ENCODE measurements at places on chromosomes 3 and 15.

- DNase-seq = no peak
These were observed 21.1 kb downstream of the ACAA1 start for GRCh38 chr3:38115645-38116427.

GRCh38 chr3:195036574-195036973 is 234.4 kb downstream of the XXYLT1 start:
- DNase-seq = no peak

DNA sequence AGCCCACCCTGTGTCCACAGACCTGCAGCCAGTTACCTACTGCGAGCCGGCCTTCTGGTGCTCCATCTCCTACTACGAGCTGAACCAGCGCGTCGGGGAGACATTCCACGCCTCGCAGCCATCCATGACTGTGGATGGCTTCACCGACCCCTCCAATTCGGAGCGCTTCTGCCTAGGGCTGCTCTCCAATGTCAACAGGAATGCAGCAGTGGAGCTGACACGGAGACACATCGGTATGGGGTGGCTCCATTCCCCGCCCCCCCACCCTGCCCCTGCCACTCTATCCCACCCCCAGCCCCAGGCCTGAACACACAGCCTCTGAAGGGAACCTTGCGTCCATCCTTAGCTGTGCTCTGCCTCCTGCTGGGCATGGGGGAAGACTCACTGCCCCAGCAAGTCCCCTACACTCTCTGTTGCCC is 73.2 kb downstream of the AAGAB start:
- DNase-seq = no peak

- no peak for DNase-seq
These were observed 26.1 kb downstream of the CEP152 start for GRCh38 chr15:48784756-48785155.

DNA sequence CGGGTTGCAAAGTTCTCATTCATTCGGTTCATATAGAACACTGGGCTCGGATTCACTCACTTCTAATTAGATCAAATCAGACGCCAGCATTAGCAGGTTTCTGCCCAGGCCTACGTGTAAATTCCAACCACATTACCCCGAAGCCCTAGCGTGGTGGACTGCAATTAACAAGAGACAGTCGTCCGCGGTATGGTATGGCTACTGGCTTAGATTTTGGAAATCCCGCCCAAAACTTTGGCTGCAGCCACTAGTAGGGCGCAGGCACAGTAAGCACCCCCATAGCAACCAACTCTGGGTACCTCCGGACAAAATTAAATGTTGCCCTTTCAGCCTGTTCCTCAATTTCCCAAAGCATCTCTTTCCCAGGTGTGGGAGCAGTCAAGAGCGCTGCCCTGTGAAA is 771 bp downstream of the RARRES1 start:
- no peak for DNase-seq

DNA sequence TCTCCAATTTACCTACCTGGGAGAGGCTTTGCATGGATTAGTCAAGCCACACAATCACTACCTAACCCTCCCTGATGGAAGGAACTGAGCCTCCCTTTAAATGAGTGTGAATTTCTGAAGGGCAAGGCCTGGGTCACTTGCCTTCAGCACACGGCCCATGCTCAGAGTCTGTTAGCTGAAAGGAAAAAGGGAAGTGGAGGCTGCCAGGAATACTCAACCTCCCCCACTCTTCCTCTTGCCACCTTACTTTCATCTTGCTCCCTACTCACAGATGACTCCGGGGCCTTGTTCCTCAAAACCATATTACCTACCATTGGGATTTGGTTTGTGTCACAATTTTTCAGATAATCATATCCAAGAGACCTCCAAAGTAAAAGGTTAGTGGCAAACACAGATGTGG is 220.0 kb downstream of the ABHD5 start:
- DNase-seq = no peak

DNA sequence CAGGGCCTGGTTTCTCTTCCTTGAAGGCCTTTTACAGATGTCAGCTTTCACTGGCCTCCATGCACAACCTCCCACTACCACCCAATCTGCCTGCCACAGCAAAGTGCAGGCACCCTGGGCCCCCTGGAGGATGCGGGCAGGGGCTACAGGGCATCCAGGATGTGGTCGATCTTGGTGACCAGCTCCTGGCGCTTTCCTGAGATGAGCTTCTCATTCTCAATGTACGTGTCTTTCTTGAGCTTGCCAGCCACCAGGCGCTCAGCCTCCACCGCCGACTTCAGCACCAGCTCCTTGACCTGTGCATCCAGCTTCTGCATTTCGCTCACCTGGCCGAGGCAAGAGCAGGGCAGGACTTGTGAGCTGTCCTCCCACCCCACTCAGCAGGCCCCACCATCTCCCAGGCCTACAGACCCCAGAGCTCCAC is 30.3 kb downstream of the RPN1 start:
- no peak for DNase-seq

GRCh38 chr3:107346564-107346963 is 30.7 kb upstream of the CCDC54 start:
- DNase-seq = no peak

- DNase-seq = peak; percentile 60
These were observed 58.7 kb downstream of the CD200 start for GRCh38 chr3:112391648-112392047.

- no peak for DNase-seq
These were observed 563.7 kb downstream of the NSUN3 start for GRCh38 chr3:94626573-94626972.

DNA sequence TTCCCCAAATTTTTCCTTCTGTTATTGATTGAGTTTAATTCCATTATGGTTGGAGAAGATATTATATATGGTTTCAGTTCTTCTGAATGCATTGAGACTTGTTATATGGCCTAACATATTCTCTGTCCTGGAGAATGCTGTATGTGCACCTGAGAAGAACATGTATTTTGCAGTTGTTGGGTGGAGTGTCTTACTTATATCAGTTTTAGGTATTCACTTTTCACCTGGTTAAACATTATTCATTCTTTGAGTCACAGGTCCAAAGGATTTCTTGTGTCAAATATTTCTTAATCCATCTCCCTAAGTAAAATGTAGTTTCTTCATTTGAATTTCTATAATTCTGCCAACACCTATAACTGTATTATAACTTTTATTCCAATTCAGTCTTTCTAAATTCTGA is 17.8 kb downstream of the ACKR2 start:
- DNase-seq = no peak

- no peak for DNase-seq
These were observed 7.8 kb upstream of the DAG1 start for GRCh38 chr3:49462222-49462621.

DNA sequence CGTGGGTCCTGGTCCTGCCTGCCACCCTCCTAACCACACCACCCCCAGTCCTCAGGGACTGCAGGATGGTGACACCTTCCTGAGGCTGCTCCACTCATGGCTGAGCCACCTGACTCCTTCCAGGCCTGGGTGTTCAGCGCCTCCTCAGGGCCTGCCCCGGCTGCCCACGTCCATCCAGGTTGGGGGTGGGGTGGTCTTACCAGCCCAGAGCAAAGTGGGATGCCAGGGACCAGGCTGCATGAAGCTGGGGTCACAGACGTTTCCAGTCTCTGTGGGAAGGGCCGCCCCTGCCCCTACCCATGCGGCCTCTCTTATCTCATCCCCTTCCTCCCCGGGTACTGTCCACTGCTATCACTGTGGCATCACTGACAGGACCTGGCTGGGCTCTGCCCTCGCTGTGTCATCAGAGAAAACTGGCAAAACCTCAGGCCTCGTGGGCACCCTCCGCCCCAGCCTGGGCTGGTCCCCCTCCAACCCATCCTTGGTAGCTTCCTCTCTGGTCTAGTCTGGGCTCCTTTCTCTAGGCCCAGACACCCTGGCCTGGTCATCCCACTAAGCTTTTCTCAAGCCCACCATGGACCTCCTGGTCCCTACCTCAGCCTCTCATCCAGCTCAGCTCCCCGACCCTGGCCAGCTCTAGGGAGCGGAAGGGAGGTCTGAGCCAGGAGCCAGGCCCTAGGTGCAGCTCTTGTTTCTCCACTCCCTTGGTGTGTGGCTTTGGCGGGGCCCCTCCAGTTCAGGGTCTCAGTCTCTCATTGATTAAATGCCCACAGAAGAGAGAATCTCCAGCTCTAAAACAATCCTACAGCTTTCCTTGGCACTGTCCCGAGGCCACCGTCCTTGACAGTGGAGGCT is 32.9 kb downstream of the WNT7A start:
- no peak for DNase-seq

DNA sequence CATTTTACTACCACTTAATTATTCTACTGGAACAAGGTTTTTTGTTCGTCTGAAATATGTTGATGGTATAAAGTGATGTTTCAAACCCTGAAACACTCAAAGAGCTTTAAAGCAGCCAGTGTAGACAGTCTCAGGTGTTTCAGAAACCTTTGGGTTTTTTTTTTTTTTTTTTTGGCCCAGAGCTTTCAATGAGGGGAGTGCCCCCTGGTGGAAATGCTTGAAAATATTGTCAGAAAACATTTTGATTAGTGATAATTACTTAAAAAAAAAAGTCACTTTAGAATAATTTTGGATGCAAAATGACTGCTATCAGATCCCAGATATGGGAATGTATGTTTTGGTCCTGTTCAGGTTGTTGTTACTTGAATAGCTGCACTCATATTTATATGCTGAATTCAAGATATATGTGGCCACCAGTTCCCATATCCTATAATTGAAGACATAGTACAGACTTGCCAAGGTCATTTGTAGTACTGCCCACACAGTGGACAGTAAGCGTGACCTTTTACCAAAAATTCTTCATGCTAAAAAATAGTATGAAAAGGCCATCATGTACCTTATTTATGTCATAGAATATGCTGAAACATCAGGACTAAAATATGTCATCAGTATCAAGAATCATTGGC is 35.9 kb downstream of the SATB1 start:
- DNase-seq = no peak

GRCh38 chr3:174644287-174644686 is 214.8 kb upstream of the NAALADL2 start:
- DNase-seq = no peak

DNA sequence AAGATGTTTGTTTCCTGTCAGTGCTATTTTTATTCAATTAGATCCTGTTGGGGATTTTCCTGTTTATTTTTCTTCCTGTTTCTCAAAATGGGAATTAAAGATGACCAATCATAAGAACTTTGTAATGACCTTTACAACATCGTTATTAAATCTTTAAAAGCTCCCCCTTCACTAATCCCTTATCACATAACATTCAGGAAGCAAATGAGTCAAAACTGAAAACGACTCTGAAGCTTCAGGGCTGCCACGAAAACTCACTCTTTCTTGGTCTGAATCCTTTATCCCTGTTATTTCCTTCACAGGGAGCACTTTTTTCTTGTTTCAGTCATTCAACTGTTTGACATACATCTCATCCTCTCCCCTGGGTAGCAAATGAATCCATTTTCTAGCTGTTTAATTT is 75.8 kb upstream of the MB21D2 start:
- DNase-seq = no peak

- DNase-seq = no peak
These were observed 136.9 kb downstream of the NSMCE3 start for GRCh38 chr15:29132735-29133181.

GRCh38 chr3:18531662-18532061 is 106.5 kb upstream of the SATB1 start:
- DNase-seq = no peak

DNA sequence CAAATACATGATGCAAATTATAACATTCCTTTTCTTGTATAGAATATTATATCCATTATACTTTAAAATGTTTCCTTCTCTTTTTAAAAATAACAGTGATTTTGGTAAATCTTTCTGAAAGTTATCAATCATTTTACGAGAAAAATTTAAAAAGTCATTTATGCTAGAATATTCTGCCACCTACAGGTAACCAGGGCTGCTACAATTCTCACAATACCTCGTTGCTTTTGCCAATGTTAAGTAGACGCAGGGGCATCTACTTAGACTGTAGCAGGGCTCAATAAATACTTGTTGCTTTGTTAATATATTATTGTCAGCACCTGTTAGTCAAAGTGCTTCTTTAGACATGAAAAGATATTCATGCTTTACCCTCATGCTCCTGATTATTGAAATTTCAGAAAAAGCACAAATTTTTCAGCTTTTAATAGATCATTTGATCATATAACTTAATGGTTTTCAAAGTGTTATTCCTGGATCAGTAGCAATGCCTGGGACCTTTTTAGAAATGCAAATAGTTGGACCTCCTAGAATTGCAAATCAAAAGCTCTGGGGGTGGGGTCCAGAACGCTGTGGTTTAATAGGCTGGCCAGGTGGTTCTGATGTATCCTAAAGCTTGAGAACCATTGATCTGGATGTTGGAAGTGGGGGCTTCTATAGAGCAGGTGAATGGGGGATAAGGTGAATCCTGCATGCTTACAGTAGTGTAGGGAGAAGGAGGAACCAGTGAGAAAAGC is 223.6 kb upstream of the PDZRN3 start:
- no peak for DNase-seq

DNA sequence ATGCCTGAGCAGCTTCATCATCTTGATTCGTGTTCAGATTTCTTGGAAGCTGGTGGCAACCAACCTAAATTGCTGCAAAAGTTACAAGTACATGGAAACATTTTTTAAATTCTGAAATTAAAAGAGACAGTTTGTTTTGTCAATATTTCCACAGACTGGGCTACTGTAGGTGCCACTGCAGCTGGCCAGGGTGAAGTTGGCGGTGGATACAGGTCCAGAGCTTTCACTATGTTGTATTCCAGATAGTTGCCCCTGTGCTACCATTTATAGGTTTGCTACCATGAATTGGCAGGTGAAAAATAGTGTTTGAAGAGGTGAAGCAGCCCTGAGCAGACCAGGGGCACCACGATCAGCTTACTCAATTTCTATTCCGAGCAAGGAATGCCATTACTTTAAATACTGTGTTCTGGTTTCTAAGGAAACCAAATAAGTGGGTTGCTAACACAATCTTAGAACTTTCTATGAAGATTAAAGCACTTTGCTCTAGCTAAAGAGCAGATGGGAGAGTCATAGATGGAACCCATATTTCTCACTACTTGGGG is 21.2 kb upstream of the SHC4 start:
- no peak for DNase-seq

DNA sequence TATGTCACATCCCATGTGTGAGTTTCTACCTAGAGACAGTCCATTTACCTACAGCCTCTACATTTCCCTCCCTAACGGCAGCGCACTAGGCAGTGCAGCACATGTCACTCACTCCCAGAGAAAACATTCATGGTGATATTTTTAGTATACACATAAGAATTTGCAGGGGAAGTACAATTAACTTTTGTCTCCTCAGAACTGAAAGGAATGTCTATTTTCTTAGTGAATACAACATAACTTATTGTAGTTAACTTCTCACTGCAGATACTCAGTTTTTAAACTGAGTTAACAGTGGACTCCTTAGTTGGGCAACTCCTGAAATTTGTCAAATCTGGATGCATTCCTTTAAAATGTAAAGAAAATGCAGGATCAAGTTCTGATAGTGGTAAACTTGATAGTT is 4.5 kb upstream of the ZBTB47 start:
- DNase-seq = no peak

DNA sequence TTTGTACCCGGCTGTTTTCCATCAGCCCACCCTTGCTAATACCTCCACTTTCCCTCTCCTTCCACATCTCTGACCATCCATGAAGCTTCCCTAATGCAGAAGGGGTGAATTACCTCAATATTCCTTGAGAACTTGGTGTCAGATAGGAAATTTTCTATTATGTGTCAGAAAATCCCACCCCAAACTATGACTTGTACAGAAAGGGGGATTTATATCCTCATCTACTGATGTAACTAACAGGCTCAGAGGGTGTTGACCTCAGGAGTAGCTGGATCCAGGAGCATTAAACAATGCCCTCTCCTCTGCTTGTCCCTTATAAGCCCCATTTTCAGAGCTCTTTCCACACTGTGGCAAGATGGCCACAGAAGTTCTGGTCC is 242.8 kb upstream of the TLE3 start:
- DNase-seq = no peak
